ENCODE measurements at places on chromosomes 2 and 18.
A peak's percentile ranks its signal among the peaks of the same experiment; 100 is the strongest.

- DNase-seq, result no peak
Observed at GRCh38 chr2:33250417-33251029, 225.9 kb upstream of the RASGRP3 start.

DNA sequence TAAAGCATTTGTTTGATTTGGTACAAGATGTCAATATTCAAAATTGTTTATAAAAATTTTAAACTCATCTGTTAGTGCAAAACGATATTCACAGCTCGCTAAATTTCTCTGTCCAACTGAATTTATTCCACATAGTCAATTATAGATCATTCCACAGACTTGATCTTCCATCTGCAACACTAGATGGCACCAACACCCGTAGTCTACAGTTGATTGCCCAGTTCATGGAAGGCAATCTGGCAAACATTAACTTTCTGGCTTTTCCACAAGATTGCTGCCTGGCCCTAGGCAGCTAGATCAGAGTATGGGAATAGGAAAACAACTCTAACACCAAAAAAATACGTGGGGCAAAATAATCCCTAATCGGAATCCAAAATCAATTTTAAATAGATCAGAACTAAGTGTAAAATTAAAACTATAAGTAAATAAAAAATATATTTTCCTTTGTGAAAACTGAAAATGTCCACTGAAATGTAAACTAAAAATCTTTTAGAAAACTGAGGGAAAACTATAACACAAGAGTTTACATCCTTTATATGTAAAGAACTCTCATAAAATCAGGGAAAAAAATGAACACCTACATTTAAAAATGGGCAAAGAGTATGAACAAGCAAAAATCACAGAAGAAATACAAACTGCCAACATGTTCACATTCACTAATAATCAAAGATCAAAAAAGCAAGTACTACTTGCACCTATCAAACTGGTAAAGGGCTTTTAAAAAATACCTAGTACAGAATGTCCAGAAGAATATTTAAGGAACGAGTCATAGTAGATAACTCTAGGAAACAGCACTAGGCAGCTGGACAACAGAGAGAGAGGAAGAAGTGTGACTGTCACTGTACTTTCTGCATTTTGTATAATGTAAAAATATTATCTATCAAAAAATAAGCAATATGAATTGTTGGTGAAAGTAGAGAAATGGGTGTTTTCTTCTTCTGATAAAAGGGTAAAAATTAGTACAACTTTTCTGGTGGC is 35.0 kb downstream of the RTN4 start:
- peak; percentile 58 for DNase-seq

DNA sequence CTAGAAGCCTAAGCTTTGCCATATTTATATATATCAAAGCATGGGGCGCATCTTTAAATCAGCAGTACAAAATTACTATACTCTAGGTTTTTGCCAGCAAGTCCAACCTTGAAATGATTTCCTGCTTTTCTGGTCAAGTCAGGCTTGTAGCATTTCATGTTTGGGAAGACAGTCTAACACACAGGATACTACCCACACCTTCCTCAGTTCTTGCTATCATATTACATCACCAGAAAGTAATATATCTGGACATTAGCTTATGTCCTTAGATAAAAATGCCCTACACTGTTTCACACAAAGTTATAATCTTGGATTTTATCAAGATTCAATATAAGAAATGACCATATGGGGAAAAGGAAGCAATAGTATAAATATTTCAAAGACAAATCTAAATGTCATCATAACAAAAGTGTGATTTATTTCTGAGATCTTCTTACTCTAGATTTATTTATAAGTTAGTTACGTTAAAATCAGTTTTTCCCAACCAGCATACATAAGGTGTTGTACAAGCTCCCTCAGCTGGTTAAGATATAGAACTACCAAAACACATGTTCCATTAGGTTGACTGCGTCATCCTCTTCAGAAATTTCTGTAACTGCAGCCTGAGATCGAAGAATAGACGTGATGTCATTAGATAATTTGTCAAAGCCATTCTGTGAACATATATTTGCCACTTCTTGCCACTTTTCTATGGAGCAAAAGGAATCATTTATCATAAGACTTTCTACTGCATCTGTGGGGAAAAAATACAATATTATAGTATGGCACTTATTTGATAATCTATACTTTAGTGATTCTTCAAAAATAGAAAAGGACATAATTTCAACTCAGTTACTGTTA is 56.6 kb downstream of the CLHC1 start:
- peak; percentile 59 for DNase-seq

DNA sequence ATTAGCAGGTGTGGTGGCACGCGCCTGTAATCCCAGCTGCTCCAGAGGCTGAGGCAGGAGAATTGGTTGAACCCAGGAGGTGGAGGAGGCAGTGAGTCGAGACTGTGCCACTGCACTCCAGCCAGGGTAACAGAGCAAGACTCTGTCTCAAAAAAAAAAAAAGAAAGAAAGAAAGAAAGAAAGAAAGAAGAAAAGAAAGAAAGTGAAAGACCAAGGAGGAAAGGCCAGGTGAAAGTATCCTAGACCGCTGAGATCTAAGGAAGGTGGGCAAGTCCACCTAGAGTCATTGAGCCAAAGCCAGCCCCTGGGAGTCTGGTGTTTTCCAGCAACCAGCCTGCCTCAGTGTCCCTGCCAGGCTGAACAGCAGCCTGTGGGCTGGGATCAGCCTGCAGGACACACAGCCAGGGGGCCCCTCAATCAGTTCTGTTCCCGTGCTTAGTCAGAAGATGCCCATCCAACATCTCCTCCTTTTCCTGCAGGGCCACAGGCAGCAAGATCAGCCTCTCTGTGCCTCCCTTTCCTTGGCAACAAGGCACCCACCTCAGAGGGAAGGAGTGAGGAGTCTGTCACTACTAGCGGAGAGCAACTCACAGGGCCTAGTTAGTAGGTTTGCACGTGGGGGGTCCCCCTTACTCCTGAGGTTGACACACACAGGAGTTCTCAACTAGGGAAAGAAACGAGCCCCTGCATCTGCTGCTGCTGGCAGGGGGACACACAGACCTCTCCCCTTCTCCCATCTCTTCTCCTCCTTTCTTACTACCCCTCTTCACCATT is 64.1 kb downstream of the SMAD7 start:
- no peak for DNase-seq

DNA sequence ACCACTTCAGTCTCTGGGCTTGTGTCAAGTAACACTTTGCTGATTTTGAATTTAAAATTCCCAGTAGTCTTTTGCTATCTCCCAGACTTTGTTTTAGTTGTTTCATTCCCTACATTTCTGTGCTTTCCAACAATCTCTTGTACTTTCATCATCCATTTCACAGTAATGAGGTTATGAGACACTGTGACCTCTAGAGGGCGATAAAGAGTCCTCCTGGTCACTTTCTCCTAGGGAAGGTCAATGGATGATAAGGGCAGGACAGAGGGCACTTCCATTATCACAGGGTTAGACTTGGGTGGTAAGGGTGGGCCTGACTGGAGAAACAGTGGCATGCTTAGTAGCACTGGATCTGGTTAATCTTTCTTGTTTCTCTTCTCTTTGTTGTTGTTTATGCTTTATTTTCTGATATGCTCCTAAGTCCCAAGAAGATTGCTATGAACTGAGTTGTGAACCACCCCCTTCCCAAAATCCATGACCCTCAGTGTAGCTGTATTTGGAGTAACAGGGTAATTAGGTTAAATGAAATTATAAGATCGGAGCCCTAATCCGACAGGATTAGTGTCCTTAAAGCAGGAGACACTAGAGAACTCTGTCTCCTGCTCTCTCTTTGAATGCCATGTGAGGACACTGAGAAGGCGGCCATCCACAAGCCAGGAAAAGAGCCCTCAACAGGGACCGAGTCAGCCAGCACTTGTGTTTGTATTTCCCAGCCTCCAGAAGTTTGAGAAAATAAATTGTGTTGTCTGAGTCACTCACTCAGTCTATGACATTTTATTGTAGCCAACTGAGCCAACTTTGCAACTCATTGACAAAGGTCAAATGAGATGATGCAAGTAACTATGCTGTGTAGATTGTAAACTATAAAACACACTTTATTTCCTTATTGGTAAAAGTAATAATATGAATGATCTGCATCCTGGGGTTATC is 779.2 kb downstream of the CNTNAP5 start:
- peak; percentile 43 for DNase-seq

GRCh38 chr2:218381916-218382366 is at the start of gene SLC11A1:
Gene SLC11A1 (plus strand): TSS chr2:218382273. CDS start chr2:218382369, 96 bp downstream.
- no peak for DNase-seq
